ENCODE measurements at places on chromosomes 11 and 22. TPM values are rescaled to one million over a fixed set of nuclear protein-coding genes. Genes with fewer than 3 reads are reported as not detected.

- DNase-seq: no peak
- H3K4me3 ChIP-seq: no peak overlapping the region
- no peaks in the 10 kb centered on the region for H3K27me3 ChIP-seq
Measured at GRCh38 chr11:14350716-14351238, 8.2 kb downstream of the RRAS2 start.

- no peak for DNase-seq
- H3K27me3 ChIP-seq: peaks cover 16% of the 10 kb centered on the region
Measured at GRCh38 chr11:66006891-66007176, 4.5 kb downstream of the BANF1 start.

DNA sequence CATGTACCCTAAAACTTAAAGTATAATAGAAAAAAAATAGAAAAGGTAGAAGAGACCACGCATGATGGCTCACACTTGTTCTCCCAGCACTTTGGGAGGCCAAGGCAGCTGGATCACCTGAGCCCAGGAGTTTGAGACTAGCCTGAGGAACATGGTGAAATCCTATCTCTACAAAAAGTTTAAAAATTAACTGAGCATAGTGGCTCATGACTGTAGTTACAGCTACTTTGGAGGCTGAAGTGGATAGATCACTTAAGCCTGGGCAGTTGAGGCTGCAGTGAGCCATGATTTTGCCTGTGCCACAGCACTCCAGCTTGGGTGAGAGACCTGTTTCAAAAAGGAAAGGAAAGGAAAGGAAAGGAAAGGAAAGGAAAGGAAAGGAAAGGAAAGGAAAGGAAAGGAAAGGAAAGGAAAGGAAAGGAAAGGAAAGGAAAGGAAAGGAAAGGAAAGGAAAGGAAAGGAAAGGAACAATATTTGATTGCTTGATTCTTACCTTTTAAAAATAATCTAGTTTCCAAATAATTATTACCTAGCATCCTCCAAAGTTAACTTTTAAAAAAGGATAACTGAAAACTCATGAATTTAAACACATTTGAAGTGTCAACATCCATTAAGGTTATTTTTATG, 99.9 kb upstream of the PAX6 start:
- no peaks in the 10 kb centered on the region for H3K4me1 ChIP-seq
- no peaks in the 10 kb centered on the region for H3K36me3 ChIP-seq
- DNase-seq: no peak
- no peak overlapping the region for H3K27ac ChIP-seq
- H3K27me3 ChIP-seq: peaks cover 4% of the 10 kb centered on the region
- H3K4me3 ChIP-seq: no peak overlapping the region

Gene SYT8
- not detected for total RNA-seq

DNA sequence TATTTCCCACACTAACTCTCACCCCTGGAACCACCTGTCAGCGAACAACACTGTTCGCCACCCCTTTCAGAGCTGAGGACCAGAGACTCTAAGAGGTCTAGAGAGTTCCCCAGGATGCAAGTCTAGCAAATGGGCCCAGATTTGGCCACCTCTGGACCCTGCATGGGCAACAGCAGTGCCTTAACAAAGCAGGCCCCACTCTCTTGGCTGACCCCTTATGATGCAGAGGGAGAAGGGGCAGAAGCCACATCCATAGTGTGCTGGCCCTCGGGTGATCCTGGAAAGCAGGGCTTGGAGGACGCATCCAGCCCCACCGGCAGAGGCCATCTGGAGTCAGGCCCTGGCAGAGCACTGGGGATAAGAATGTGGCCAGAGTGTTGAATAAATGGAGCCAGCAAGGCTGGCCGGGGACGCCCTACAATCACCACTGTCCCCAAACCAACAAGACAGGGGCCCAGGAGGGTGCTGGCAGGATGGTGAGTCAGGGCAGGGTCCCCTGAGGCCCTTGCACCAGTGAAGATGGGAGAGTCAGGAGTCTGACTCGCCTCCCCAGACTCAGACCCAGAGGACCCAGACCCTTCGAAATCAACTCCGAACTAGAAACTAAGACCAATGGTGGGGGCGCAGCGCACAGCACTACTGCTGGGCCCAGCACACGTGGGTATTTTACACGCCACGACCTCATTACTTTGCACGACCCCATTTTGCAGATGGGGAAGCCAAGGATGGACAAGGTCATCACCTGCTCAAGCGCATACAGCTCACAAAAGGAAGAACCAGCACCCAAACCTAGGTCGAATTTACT, 6.5 kb downstream of the CSNK1E start:
- H3K4me3 ChIP-seq: no peak overlapping the region
- H3K4me1 ChIP-seq: peaks cover 87% of the 10 kb centered on the region
- H3K36me3 ChIP-seq: peaks cover 56% of the 10 kb centered on the region
- no peaks in the 10 kb centered on the region for H3K27me3 ChIP-seq

Gene STK33
- total RNA-seq: 13.3 TPM

- no peaks in the 10 kb centered on the region for H3K27me3 ChIP-seq
- H3K4me3 ChIP-seq: no peak overlapping the region
- no peak for DNase-seq
- no peaks in the 10 kb centered on the region for H3K4me1 ChIP-seq
- H3K36me3 ChIP-seq: no peaks in the 10 kb centered on the region
Measured at GRCh38 chr11:10657308-10658271, 36.0 kb downstream of the IRAG1 start.
